Heart left ventricle (tissue), 16 donors: ENCODE measurements at places on chromosomes 1 and 21. TPM values are rescaled to one million over a fixed set of nuclear protein-coding genes. Genes with fewer than 3 reads are reported as not detected.
A peak's percentile ranks its signal among the peaks of the same experiment; 100 is the strongest.

DNA sequence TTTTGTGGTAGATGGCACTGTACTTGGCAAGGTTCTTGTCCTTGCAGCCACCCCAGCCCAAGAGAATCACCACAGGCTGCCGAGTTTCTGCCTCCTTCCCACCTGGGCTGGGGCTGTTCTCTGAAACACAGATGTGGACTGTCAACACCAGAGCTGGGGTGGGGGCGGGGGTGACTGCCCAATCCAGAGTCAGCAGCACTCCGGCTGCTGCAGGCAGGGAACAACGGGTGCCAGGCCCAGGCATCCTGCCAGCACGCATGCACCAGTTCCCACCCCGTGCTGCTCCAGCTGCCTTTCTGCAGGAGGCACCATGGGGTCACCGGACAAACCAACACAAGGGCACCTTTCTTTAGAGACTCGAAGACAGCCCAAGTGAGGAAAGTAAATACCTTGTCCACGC is 14.1 kb downstream of the TMEM53 start:
- no peaks in the 10 kb centered on the region for H3K36me3 ChIP-seq
- no peaks in the 10 kb centered on the region for H3K4me1 ChIP-seq
- H3K27ac ChIP-seq, result peak overlapping the region; percentile 59
- H3K27me3 ChIP-seq, result no peaks in the 10 kb centered on the region
- no peak overlapping the region for H3K4me3 ChIP-seq

GRCh38 chr1:61052395-61053225 is 29.8 kb upstream of the NFIA start:
- no peaks in the 10 kb centered on the region for H3K36me3 ChIP-seq
- H3K4me1 ChIP-seq, result peaks cover 33% of the 10 kb centered on the region
- H3K27ac ChIP-seq, result peak overlapping the region; percentile 98
- peak overlapping the region; percentile 88 for H3K4me3 ChIP-seq

- H3K36me3 ChIP-seq, result no peaks in the 10 kb centered on the region
- H3K27ac ChIP-seq, result no peak overlapping the region
- H3K4me3 ChIP-seq, result no peak overlapping the region
- H3K27me3 ChIP-seq, result no peaks in the 10 kb centered on the region
These were observed 12.1 kb upstream of the SLC45A3 start for GRCh38 chr1:205692423-205692822.

DNA sequence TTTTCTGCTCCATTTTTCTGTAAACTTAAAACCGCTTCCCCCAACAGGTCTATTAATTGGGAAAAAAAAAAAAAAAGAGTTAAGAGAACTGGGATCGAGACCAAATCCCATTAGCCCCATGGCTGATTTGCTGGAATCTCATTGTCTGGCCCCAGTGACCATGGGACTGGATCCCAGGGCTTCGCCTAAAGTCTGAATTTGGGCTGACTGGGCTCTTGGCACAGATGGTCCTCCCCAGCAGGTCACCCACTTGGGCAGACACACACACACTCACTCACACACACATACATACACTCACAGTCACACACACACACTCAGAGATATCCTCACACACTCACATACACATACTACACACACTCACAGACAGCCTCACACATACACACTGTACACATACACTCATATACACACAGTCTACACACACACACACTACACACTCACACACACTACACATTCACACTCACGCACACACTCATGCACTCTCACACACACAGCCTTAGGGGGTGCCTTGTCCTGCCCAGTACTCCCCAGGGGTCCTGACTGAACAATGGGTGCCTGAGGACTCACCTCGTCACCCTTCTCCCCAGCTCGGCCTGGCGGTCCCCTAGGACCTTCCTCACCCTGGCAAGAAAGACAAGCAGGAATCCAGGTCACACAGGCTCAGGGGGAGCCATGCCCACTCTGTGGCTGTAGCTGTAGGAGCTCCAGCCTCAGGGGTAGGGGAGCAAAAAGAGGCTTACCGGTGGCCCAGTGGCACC is 7.5 kb downstream of the COL9A2 start:
- H3K4me3 ChIP-seq, result no peak overlapping the region
- no peaks in the 10 kb centered on the region for H3K4me1 ChIP-seq
- DNase-seq, result no peak
- H3K27ac ChIP-seq, result no peak overlapping the region
- no peaks in the 10 kb centered on the region for H3K36me3 ChIP-seq

GRCh38 chr1:4452701-4453100 is 201.7 kb upstream of the AJAP1 start:
- H3K36me3 ChIP-seq, result no peaks in the 10 kb centered on the region
- H3K4me1 ChIP-seq, result no peaks in the 10 kb centered on the region
- DNase-seq, result no peak
- no peak overlapping the region for H3K4me3 ChIP-seq
- H3K27me3 ChIP-seq, result no peaks in the 10 kb centered on the region

DNA sequence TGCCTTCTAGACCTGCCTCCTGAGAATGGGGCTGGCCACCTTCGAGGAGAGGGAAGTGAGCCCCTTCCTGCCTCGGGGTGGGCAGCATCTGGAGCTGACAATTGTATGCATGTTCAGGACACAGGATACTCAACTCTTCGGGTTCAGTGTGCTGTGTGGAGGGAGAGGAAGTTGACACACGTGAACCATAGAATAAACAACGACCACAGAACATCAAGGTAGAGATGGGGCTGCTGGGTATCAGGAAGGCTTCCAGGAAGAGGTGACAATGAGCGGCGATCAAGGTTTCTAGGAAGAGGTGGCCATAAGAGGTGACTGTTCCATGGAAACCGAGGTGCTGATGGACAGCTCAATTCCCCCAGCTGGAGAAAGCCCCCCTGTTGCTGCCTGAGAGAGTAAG is 22.0 kb downstream of the UBIAD1 start:
- no peaks in the 10 kb centered on the region for H3K4me1 ChIP-seq
- H3K27me3 ChIP-seq, result no peaks in the 10 kb centered on the region
- no peak overlapping the region for H3K4me3 ChIP-seq
- peaks cover 30% of the 10 kb centered on the region for H3K36me3 ChIP-seq
- H3K27ac ChIP-seq, result no peak overlapping the region

DNA sequence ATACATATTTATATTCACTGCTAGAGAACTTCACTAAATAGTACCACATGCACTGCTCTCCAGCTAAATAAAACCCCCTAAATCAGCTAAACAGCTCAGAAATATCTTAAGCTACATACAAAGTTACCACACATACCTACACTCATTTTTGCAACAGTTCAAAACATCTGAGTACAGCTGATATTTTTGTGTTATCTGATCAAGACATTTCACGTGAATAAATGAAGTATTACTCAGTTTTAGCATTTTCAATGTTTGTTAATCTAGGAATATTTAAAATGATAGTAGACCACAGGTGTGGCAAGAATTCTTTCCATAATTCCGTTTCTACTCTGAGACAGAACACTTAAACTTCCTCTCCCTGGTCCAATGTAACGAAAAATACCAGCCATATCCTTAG is 20.8 kb downstream of the EVI5 start:
- H3K27ac ChIP-seq, result no peak overlapping the region
- DNase-seq, result no peak
- peaks cover 7% of the 10 kb centered on the region for H3K4me1 ChIP-seq
- H3K36me3 ChIP-seq, result no peaks in the 10 kb centered on the region
- H3K27me3 ChIP-seq, result no peaks in the 10 kb centered on the region
- no peak overlapping the region for H3K4me3 ChIP-seq

DNA sequence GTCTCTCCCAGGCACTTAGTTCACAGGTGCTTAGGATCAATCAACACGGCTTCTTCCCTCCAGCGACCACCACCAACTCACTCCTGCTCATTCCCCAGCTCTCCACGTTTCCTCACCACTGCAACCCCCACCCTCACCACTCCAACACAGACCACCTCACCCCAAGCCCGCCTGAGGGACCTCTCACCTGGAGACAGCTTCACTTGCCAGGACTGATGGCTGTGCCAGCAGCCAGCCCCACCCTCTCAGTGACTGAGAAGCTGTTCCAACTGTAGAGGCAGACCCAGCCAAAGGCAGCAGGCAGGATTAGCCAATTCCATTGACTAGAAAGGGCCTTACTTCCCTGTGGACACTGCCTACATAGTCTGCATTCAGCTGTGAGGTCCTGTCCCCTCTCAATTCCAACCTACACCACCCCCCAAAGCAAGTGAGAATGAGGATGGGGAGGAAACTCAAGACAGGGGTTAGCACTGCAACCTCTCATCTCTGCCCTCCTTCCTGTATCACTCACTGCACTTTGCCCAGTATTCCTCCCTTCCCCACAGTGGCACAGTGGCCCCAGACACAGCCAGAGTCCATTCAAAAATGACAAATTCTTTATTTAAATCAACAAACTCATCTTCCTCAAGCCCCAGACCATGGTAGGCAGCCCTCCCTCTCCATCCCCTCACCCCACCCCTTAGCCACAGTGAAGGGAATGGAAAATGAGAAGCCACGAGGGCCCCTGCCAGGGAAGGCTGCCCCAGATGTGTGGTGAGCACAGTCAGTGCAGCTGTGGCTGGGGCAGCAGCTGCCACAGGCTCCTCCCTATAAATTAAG is 7.6 kb downstream of the TAGLN2 start:
- peaks cover 26% of the 10 kb centered on the region for H3K4me1 ChIP-seq
- H3K36me3 ChIP-seq, result peaks cover 37% of the 10 kb centered on the region
- no peaks in the 10 kb centered on the region for H3K27me3 ChIP-seq
- H3K27ac ChIP-seq, result no peak overlapping the region

DNA sequence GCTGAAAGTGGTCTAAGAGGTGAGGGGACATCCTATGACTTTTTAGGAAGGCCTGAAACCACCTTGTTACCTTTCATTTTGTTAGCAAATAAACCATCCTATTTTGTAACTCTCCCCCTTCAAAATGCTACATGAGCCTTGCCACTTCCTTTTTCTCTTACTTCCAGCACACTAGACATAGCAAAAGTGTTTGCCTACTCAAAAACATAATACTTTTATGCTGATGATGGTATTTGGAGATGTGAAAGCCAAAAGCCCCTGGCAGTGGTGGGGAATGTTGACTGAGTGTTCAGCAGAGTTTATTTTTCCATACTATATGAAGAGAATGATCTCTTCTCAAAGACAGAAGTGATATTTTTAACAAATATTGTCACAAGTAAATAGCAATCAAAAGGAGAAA is 134.2 kb downstream of the EDEM3 start:
- H3K4me3 ChIP-seq, result no peak overlapping the region
- H3K27ac ChIP-seq, result peak overlapping the region; percentile 87
- peaks cover 58% of the 10 kb centered on the region for H3K4me1 ChIP-seq

- no peaks in the 10 kb centered on the region for H3K4me1 ChIP-seq
- H3K27ac ChIP-seq, result no peak overlapping the region
- DNase-seq, result no peak
- H3K36me3 ChIP-seq, result no peaks in the 10 kb centered on the region
These were observed 332.1 kb downstream of the RRAGC start for GRCh38 chr1:38527373-38527966.

- no peaks in the 10 kb centered on the region for H3K4me1 ChIP-seq
- no peak overlapping the region for H3K4me3 ChIP-seq
- no peaks in the 10 kb centered on the region for H3K27me3 ChIP-seq
- H3K36me3 ChIP-seq, result peaks cover 37% of the 10 kb centered on the region
- no peak overlapping the region for H3K27ac ChIP-seq
These were observed 16.2 kb downstream of the ZSCAN20 start for GRCh38 chr1:33488624-33489023.

DNA sequence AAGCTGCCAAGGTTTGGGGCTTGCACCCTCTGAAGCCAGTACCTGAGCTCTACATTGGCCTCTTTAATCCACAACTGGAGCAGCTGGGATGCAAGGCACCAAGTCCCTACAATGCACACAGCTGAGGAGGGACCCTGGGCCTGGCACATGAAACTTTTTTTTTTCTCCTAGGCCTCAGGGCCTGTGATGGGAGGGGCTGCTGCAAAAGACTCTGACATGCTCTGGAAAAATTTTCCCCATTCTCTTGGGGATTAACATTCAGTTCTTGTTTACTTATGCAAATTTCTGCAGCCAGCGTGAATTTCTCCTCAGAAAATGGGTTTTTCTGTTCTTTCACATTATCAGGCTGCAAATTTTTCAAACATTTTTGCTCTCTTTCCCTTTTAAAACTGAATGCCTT is 1072.2 kb downstream of the BRINP3 start:
- H3K4me3 ChIP-seq, result no peak overlapping the region
- H3K27me3 ChIP-seq, result no peaks in the 10 kb centered on the region
- no peaks in the 10 kb centered on the region for H3K4me1 ChIP-seq
- H3K36me3 ChIP-seq, result no peaks in the 10 kb centered on the region
- H3K27ac ChIP-seq, result no peak overlapping the region

GRCh38 chr1:57966751-57967406 is 543.0 kb upstream of the DAB1 start:
- no peak overlapping the region for H3K4me3 ChIP-seq
- no peaks in the 10 kb centered on the region for H3K4me1 ChIP-seq
- H3K27ac ChIP-seq, result no peak overlapping the region

GRCh38 chr1:91997607-91998195 is 32.1 kb upstream of the EPHX4 start:
- no peaks in the 10 kb centered on the region for H3K4me1 ChIP-seq
- no peak overlapping the region for H3K27ac ChIP-seq
- H3K4me3 ChIP-seq, result no peak overlapping the region
- no peaks in the 10 kb centered on the region for H3K27me3 ChIP-seq

DNA sequence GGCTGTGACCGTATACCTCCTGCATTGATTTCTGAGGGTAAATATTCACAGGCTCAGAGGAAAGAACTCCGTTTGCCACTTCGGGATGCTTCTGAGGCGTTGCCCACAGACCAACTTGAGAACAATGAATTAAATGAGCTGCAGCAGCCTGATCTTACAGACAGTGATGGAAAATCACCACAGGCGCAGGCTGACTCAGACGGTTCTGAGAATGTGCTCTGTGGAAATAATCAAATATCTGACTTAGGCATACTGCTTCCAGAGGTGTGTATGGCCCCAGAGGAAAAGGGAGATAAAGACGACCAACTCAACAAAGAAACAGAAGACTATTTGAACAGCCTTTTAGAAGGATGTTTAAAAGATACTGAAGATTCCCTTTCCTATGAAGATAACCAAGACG is 76.7 kb upstream of the SCCPDH start:
- peak overlapping the region; percentile 51 for H3K27ac ChIP-seq
- no peak for DNase-seq
- no peaks in the 10 kb centered on the region for H3K27me3 ChIP-seq
- peak overlapping the region; percentile 40 for H3K4me3 ChIP-seq
- no peaks in the 10 kb centered on the region for H3K4me1 ChIP-seq
- H3K36me3 ChIP-seq, result peaks cover 37% of the 10 kb centered on the region

GRCh38 chr21:25970254-25970930 is 200.2 kb downstream of the APP start:
- peak overlapping the region; percentile 56 for H3K27ac ChIP-seq
- H3K4me1 ChIP-seq, result peaks cover 22% of the 10 kb centered on the region
- no peaks in the 10 kb centered on the region for H3K27me3 ChIP-seq
- H3K4me3 ChIP-seq, result no peak overlapping the region

- no peak overlapping the region for H3K4me3 ChIP-seq
- H3K27ac ChIP-seq, result peak overlapping the region; percentile 83
- no peaks in the 10 kb centered on the region for H3K27me3 ChIP-seq
- H3K4me1 ChIP-seq, result peaks cover 93% of the 10 kb centered on the region
- DNase-seq, result peak; percentile 65
- H3K36me3 ChIP-seq, result no peaks in the 10 kb centered on the region
These were observed 274.5 kb downstream of the TM2D1 start for GRCh38 chr1:61450454-61450853.

- H3K4me3 ChIP-seq, result no peak overlapping the region
- peaks cover 8% of the 10 kb centered on the region for H3K4me1 ChIP-seq
- no peak for DNase-seq
- peak overlapping the region; percentile 20 for H3K27ac ChIP-seq
- no peaks in the 10 kb centered on the region for H3K27me3 ChIP-seq
These were observed 10.0 kb downstream of the GBP5 start for GRCh38 chr1:89262643-89263042.

GRCh38 chr1:53860967-53861411 is 22.9 kb upstream of the NDC1 start:
- H3K27ac ChIP-seq, result no peak overlapping the region
- H3K36me3 ChIP-seq, result peaks cover 73% of the 10 kb centered on the region
- H3K4me1 ChIP-seq, result no peaks in the 10 kb centered on the region
- peak; percentile 17 for DNase-seq
- no peaks in the 10 kb centered on the region for H3K27me3 ChIP-seq

Gene KLF17
- total RNA-seq, result not detected

Gene TAS1R1
- not detected for total RNA-seq

Gene KNCN
- total RNA-seq, result not detected

Gene LEFTY1
- not detected for total RNA-seq

Gene TMEM82
- total RNA-seq, result not detected

Gene TMEM81
- total RNA-seq, result 2.3 TPM

Gene BTG3
- 9.4 TPM for total RNA-seq
